Left lung (tissue), 14 donors: ENCODE measurements at places on chromosomes 12 and 14. TPM values are rescaled to one million over a fixed set of nuclear protein-coding genes. Genes with fewer than 3 reads are reported as not detected.
A peak's percentile ranks its signal among the peaks of the same experiment; 100 is the strongest.

DNA sequence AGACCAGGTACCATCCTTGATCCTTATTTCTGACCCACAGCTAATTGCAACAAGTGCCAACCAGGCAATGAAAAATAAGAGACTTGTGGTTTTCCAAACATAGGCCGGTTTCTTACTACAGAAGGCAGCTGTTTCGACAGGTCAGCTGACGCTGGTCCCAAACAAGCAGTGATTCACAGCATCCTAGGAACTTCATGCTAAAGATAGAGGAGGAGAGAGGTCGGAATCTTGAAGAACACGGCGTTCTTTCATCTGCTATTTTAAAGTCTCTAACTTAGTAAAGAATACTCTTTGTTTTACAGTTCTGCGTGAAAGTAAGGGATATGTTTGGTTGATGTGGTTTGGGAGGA is 28.1 kb upstream of the ADGRD1 start:
- peak overlapping the region; percentile 48 for H3K27ac ChIP-seq
- H3K4me3 ChIP-seq: no peak overlapping the region
- H3K4me1 ChIP-seq: peaks cover 2% of the 10 kb centered on the region
- DNase-seq: no peak
- H3K36me3 ChIP-seq: no peaks in the 10 kb centered on the region

DNA sequence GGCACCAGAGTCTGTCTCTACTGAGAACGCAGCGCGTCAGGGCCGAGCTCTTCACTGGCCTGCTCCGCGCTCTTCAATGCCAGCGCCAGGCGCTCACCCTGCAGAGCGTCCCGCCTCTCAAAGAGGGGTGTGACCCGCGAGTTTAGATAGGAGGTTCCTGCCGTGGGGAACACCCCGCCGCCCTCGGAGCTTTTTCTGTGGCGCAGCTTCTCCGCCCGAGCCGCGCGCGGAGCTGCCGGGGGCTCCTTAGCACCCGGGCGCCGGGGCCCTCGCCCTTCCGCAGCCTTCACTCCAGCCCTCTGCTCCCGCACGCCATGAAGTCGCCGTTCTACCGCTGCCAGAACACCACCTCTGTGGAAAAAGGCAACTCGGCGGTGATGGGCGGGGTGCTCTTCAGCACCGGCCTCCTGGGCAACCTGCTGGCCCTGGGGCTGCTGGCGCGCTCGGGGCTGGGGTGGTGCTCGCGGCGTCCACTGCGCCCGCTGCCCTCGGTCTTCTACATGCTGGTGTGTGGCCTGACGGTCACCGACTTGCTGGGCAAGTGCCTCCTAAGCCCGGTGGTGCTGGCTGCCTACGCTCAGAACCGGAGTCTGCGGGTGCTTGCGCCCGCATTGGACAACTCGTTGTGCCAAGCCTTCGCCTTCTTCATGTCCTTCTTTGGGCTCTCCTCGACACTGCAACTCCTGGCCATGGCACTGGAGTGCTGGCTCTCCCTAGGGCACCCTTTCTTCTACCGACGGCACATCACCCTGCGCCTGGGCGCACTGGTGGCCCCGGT is at the start of gene PTGDR:
Gene PTGDR, plus strand, starts transcription at position 198 of the 778 bp plus-strand sequence. Its CDS starts 117 bp downstream, at position 315.
- H3K4me3 ChIP-seq: peak within 1 kb of the TSS; percentile 38
- peaks cover 39% of the 10 kb centered on the region for H3K27me3 ChIP-seq
- DNase-seq: no peak
- peaks cover 26% of the 10 kb centered on the region for H3K4me1 ChIP-seq

GRCh38 chr14:63342371-63342770 is 23.6 kb upstream of the GPHB5 start:
- no peak overlapping the region for H3K4me3 ChIP-seq
- no peak overlapping the region for H3K27ac ChIP-seq
- no peaks in the 10 kb centered on the region for H3K27me3 ChIP-seq
- H3K4me1 ChIP-seq: no peaks in the 10 kb centered on the region
- no peak for DNase-seq

GRCh38 chr14:99133636-99134515 is 138.1 kb downstream of the BCL11B start:
- no peak overlapping the region for H3K27ac ChIP-seq
- no peaks in the 10 kb centered on the region for H3K27me3 ChIP-seq
- H3K4me1 ChIP-seq: no peaks in the 10 kb centered on the region
- no peaks in the 10 kb centered on the region for H3K36me3 ChIP-seq
- H3K4me3 ChIP-seq: no peak overlapping the region

DNA sequence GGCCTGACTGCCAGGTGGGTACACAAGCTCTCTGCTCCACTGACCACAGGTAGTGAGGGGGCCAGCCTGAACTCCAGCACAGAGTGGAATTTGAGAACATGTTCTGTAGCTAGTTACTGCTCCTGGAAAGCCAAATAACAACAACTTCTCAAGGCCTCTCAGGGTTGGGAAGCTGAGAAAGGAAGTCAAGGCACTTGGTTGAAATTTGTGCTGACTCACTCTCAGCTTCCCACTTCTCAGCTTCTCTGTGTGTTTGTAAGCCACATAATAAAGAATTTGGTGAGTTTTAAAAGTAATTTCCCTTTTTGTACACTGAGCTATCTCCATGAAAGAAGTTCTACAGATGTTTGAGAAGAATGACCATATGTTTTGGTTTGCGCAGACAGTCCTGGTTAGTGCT is 234.9 kb downstream of the KTN1 start:
- no peaks in the 10 kb centered on the region for H3K4me1 ChIP-seq
- no peaks in the 10 kb centered on the region for H3K27me3 ChIP-seq
- H3K4me3 ChIP-seq: no peak overlapping the region
- no peak for DNase-seq

DNA sequence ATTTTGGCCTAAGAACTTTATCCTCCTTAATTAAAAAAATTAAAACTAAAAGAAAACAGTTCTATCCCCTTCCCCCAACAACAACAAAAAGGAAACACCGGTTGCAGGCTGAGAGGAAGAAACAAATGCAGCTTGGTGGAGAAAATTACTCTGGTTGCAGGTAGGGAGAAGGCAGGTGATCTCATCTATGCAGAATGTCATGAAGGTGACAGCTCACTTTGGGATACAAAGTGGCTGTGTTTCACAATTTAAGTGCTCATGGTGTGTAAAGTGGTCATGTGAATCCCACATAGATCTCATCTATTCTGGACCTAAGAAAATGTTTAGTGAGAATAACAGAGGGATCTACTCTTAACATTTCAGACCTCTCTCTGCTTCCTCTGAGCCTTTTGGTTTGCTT is 219.7 kb upstream of the PKP2 start:
- no peaks in the 10 kb centered on the region for H3K27me3 ChIP-seq
- no peaks in the 10 kb centered on the region for H3K4me1 ChIP-seq

DNA sequence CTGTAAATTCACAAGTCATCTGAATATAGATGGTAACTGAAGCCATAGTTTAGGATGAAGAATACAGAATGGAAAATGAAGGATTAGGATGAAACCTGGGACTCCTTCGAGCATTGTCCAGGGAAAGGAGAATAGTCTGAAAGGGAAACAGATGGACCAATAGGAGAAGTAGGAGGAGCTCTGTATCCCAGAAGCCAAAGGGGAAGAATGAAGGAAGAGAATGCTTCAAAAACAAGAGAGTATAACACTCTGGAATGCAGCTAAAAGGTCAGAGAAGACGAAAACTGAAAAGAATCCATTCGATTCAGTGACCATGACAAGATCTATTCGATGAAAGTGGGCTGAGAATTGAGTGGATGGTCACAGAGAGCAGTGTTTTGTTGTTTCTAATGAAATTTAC is 1.0 kb downstream of the GMFB start:
- H3K4me3 ChIP-seq: peak overlapping the region; percentile 81
- peaks cover 17% of the 10 kb centered on the region for H3K4me1 ChIP-seq
- H3K27ac ChIP-seq: peak overlapping the region; percentile 96

DNA sequence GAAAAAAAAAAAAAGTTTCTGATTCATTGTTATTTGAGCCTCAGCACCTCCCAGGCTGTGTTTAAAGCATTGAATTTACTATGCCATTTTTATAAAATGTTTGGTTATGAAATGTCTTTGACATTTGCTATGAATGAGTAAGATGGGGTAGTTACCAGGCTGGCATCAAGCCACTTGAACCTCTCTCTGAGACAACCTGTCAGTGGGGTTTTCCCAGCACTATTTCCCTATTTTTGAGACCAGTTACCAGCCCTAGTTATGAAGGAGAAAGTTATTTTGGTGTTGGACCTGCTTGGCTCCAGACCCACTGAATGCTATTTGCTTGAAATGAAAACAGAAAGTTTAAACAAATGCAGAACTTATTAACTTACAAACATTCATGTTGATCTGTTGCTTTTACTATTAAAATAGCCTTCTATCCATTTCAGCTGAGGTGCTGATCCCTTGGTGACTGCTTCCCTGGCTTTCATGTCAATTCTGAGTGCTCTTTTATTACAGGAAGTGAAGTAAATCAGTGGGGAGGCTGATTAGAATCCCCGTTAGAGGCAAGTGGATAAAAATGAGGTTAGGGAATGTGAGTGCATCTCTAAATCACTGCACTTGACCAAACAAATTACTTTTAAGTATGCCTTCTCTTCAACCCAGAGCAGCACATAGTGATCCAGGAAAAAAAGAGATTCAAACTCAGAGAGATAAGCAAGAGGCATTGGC is 37.8 kb downstream of the LLPH start:
- no peak for DNase-seq
- H3K4me3 ChIP-seq: no peak overlapping the region
- no peaks in the 10 kb centered on the region for H3K27me3 ChIP-seq
- H3K4me1 ChIP-seq: no peaks in the 10 kb centered on the region
- H3K27ac ChIP-seq: no peak overlapping the region

DNA sequence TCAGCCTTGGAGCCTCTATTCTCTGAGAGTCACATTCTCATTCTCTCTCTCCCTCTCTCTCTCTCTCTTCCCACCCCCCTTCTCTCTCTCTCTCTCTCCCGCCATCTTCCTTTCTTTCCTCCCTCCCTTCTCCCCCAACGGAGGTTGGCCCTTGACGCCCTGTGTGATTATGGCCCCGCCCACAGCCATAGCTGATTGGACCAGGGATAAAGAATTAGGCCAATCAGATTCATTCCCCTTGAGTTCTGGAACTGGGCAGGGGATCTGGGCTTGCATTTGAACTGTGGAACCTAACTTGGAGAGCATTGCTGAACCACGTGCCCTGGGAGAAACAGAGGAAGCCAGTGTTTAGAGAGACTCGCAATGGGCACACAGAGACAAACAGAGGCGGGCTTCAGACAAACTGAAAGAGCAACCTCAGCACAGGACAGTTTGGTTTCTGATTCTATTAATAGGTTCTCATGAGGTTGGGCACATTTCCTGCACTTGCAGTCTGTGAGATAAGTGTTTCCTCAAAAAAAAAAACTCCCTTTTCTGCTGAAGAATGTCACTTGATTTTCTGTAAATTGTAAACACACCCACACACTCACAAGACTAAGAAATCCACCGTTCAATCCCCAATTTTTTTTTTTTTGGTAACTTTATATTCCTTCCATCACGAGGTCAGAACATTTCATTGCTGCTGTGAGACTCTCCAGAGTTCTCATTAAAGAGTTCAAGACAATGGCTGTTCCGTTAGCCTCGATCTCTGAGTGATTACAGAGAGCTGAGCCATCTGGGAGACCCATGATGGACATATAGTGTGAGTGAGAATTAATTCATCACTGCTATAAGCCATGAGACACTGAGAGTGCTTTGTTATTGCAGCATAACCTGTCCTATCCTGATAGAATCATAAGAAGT is 3.5 kb upstream of the P2RX7 start:
- H3K4me3 ChIP-seq: no peak overlapping the region
- no peaks in the 10 kb centered on the region for H3K36me3 ChIP-seq
- peak; percentile 37 for DNase-seq
- H3K4me1 ChIP-seq: peaks cover 15% of the 10 kb centered on the region
- no peaks in the 10 kb centered on the region for H3K27me3 ChIP-seq
- H3K27ac ChIP-seq: peak overlapping the region; percentile 61

DNA sequence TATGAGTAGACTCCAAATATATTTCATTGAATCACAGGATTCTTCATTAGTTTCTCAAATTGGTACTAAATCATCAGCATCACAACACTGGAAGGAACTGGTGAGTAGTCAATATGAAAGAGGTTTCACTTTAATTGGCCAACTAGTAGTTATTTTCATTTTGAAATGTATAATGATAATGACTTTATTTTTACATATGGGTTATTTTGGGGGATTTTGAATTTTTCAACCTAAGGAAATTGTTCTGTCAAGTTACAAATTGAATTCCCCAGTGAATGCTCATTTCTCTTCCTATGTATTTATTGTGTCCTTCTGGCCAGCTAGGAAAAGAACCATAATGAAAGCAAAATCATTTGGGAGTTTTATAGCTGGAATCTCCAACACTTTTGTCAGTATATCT is 174.2 kb upstream of the ATP2B1 start:
- no peak overlapping the region for H3K27ac ChIP-seq
- no peak for DNase-seq
- H3K4me1 ChIP-seq: no peaks in the 10 kb centered on the region
- H3K27me3 ChIP-seq: no peaks in the 10 kb centered on the region
- H3K36me3 ChIP-seq: no peaks in the 10 kb centered on the region

DNA sequence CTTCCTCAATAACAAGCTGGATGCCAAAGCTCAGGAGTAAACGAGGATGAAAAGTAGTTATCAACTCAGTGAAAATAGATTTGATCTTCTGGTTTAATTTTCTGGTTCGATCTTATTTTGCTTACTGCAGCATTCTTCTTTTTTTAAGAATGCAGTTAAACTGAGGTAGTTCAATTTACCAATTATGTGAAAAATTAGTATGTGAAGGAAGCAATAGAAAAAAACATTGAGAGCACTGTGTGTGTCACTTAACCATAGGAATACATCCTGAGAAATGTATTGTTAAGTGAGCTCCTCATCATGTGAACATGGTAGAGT is 111.4 kb upstream of the TSPAN8 start:
- H3K27me3 ChIP-seq: no peaks in the 10 kb centered on the region
- H3K27ac ChIP-seq: no peak overlapping the region
- no peaks in the 10 kb centered on the region for H3K36me3 ChIP-seq
- DNase-seq: no peak
- no peaks in the 10 kb centered on the region for H3K4me1 ChIP-seq
- no peak overlapping the region for H3K4me3 ChIP-seq

- H3K4me3 ChIP-seq: no peak overlapping the region
- no peaks in the 10 kb centered on the region for H3K36me3 ChIP-seq
- DNase-seq: no peak
- no peak overlapping the region for H3K27ac ChIP-seq
- peaks cover 4% of the 10 kb centered on the region for H3K4me1 ChIP-seq
- no peaks in the 10 kb centered on the region for H3K27me3 ChIP-seq
Measured at GRCh38 chr12:19778797-19779196, 339.5 kb downstream of the AEBP2 start.

Gene ANKRD33
- total RNA-seq: not detected

Gene PLEKHD1
- total RNA-seq: 0.61 TPM

Gene DNAH10
- 0.79 TPM for total RNA-seq
